Endothelial cell (in vitro differentiated cells): ENCODE measurements at places on chromosomes 2 and 18. TPM values are rescaled to one million over a fixed set of nuclear protein-coding genes. Genes with fewer than 3 reads are reported as not detected.

DNER gene
- total RNA-seq = 0.15 TPM

- peak; percentile 69 for DNase-seq
Measured at GRCh38 chr2:71798266-71799012, 345.1 kb downstream of the DYSF start.

EFR3B gene
- 11.3 TPM for total RNA-seq

- DNase-seq = no peak
Measured at GRCh38 chr2:234425639-234426603, 71.0 kb downstream of the ARL4C start.

DNA sequence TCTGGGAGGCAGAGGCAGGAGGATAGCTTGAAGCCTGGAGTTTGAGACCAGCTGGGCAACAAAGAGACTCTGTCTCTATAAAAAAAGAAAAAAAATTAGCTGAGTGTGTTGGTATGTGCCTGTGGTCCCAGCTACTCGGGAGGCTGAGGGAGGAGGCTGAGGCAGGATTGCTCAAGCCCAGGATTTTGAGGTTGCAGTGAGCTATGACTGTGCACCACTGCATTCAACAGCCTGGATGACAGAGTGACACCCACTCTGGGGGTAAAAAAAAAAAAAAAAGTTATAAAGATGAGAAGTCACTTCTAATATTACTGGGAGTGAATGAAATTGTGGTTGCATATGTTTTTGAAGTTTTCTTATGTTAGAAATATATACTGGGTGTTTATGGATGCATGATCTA, 71.6 kb downstream of the C2orf74 start:
- DNase-seq = no peak

GIGYF2 gene
- 61.1 TPM for total RNA-seq

GYPC gene
- total RNA-seq = 154 TPM

GRCh38 chr2:9758741-9759140, 84.5 kb upstream of the TAF1B start:
- DNase-seq = no peak

DNA sequence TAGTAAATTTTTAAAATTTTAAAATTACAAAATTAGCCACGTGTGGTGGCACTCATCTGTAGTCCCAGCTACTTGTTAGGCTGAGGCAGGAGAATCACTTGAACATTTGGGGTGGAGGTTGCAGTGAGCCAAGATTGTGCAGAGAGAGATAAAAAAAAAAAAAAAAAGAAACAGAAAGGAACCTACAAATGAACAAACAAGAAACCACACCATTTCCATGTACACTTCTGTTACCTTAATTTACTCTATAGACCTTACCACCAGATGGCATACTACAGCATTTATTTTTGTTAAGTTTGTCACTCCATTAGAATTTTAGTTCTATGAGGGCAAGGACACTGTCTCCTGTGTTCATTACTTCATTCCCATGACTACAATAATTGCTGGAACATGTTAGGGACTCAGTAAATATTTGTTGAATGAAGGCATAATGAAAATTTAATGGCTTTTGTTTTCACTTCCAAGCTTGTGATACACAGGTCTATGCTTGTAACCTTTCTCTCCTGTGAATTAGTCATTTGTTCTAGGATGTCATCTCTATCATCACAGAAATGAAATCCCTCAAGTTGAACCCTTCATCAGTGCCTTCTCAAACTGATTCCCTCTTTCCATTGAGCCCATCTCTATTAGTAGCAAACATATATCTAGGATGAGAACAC, 76.0 kb downstream of the ARHGAP15 start:
- no peak for DNase-seq

GRCh38 chr2:127279781-127280180, 14.2 kb downstream of the ERCC3 start:
- no peak for DNase-seq

ALLC gene
- 0.26 TPM for total RNA-seq
